ENCODE measurements at places on chromosomes 13 and 19.

GRCh38 chr19:36488846-36489117 lies 579 bp downstream of the ZNF566 start:
- DNase-seq: peak; percentile 77
- H3K27me3 ChIP-seq: no peaks in the 10 kb centered on the region
- H3K4me1 ChIP-seq: peaks cover 19% of the 10 kb centered on the region
- peak overlapping the region; percentile 64 for H3K4me3 ChIP-seq

- H3K4me3 ChIP-seq: peak overlapping the region; percentile 70
- no peaks in the 10 kb centered on the region for H3K27me3 ChIP-seq
- peak overlapping the region; percentile 49 for H3K27ac ChIP-seq
Observed at GRCh38 chr19:4456476-4456842, 1.1 kb downstream of the UBXN6 start.

- H3K4me3 ChIP-seq: no peak overlapping the region
- H3K27me3 ChIP-seq: peaks cover 20% of the 10 kb centered on the region
- DNase-seq: no peak
- H3K27ac ChIP-seq: no peak overlapping the region
Observed at GRCh38 chr19:50713556-50714236, 5.9 kb downstream of the SHANK1 start.

GRCh38 chr19:35403116-35403760 lies 32.4 kb downstream of the GPR42 start:
- H3K4me1 ChIP-seq: peaks cover 3% of the 10 kb centered on the region
- H3K36me3 ChIP-seq: no peaks in the 10 kb centered on the region
- no peak overlapping the region for H3K4me3 ChIP-seq
- no peaks in the 10 kb centered on the region for H3K27me3 ChIP-seq
- DNase-seq: no peak
- no peak overlapping the region for H3K27ac ChIP-seq

- H3K27ac ChIP-seq: peak within 1 kb of the TSS; percentile 91
- H3K36me3 ChIP-seq: peaks cover 63% of the 10 kb centered on the region
- no peaks in the 10 kb centered on the region for H3K27me3 ChIP-seq
- peak; percentile 93 for DNase-seq
Observed at GRCh38 chr19:19643158-19644053, at the start of gene GMIP. Gene GMIP (minus strand): TSS chr19:19643657. CDS start chr19:19643529, 128 bp downstream.

- H3K27ac ChIP-seq: peak overlapping the region; percentile 6
- no peaks in the 10 kb centered on the region for H3K36me3 ChIP-seq
- H3K4me3 ChIP-seq: no peak overlapping the region
- DNase-seq: no peak
- H3K27me3 ChIP-seq: no peaks in the 10 kb centered on the region
- peaks cover 35% of the 10 kb centered on the region for H3K4me1 ChIP-seq
Observed at GRCh38 chr13:111385183-111385857, 64.9 kb downstream of the TEX29 start.

DNA sequence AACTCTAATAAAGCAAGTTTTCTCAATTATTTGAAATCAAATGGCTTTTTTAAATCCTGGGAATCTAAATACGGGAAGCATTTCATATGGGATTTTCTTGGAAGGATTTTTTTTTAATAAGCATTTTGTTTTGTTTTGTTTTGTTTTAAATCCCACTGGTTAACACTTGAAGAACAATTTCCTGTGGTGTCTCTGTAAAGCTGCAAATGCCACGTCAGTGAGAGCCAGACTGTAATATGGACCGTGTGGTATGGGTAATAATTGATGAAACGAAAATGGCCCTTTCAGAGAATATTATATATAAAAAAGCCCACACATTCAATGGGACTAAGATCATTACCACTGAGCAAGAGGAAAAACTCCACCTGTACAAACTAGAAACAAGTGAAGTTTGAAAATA lies 33.9 kb upstream of the MIR17HG start:
- no peak for DNase-seq
- no peaks in the 10 kb centered on the region for H3K27me3 ChIP-seq
- no peaks in the 10 kb centered on the region for H3K36me3 ChIP-seq
- H3K4me3 ChIP-seq: no peak overlapping the region

DNA sequence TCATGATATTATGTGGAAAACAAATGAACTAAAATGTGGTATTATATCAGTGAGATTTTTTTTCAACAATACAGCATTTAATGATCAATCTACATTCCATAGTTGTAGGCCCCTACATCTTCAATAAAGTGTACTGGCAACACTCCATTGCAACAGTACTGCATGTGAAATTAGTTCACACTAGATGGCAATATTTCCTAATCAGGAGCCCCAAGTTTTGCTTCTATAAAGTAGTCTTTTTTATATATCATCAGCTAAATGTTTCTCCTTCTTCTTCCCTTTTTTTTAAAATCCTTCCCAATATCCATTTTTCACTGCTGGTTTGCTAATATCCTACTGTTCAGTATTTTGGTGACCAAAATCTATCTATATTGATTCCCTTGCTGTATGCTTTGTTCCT lies 528.3 kb upstream of the ATXN8OS start:
- no peaks in the 10 kb centered on the region for H3K36me3 ChIP-seq
- H3K27me3 ChIP-seq: no peaks in the 10 kb centered on the region
- H3K4me3 ChIP-seq: no peak overlapping the region
- no peaks in the 10 kb centered on the region for H3K4me1 ChIP-seq

DNA sequence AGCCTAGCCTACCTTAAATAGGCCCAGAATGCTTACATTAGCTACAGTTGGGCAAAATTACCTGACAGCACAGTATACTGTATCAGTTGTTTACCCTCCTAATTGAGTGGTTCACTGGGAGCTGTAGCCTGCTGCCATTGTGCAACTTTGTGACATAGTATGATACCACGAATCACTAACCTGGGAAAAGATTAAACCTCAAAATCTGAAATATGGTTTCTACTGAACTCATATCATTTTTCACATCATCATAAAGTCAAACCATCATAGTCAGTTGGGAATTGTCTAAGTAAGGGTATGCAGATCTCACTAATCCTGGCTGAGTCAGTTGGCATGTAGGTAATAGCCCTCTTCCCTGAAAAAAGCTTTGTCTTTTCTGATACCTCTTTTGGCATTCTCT lies 9.2 kb downstream of the PAN3 start:
- H3K27me3 ChIP-seq: no peaks in the 10 kb centered on the region
- peaks cover 8% of the 10 kb centered on the region for H3K36me3 ChIP-seq
- H3K4me3 ChIP-seq: no peak overlapping the region
- DNase-seq: no peak

GRCh38 chr13:79338343-79338742 lies 67.7 kb downstream of the RBM26 start:
- H3K27me3 ChIP-seq: no peaks in the 10 kb centered on the region
- peaks cover 95% of the 10 kb centered on the region for H3K36me3 ChIP-seq
- no peaks in the 10 kb centered on the region for H3K4me1 ChIP-seq

DNA sequence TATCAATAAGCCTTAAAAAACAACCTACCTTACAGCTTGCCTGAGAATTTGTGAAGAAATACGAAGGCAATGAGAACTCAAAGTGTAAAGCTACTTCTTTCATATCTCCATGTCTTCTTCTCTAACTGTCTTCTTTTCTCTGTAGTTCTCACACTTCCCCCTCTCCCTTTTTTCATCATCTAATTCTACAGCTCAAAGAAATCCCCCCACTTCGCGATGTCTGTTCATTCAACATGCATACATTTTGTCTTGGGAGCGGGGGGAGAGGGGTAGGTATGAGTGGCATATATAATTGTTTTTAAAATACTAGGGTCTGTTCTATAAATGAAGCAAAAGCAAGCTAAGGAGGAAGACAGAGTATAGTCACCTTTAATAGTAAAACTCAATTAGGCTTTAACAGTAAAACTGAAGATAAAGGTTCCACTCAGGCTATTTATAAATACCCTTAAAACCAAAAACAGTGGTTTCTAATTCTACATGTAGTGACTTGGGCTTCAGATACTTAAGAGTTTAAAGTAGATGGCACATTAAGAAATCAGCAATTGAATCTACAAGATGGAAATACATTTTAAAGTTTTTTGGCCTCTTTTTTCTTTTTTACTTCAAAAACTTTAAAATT lies 106.9 kb downstream of the KLF12 start:
- peak overlapping the region; percentile 66 for H3K27ac ChIP-seq
- peaks cover 11% of the 10 kb centered on the region for H3K4me1 ChIP-seq
- DNase-seq: peak; percentile 18
- peak overlapping the region; percentile 29 for H3K4me3 ChIP-seq

DNA sequence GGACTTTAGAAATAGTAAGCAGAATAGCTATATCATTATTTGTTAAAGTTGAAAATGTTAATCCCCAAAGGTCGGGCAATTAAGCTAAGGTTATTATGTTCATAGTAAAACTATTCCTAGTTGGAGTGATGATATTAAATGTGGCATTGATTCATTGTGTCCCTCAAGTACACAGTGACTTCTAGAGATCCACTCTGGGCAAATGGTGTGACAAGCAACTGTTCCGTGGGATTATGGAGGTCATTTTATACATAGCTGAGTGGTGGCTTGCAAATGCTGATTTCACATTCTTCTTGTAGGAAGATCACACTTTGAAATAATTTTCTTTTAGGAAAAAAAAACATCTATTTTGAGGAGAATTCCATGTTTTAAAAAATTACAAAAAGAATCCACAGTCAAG lies 317.8 kb downstream of the ATP8A2 start:
- no peaks in the 10 kb centered on the region for H3K27me3 ChIP-seq
- H3K36me3 ChIP-seq: no peaks in the 10 kb centered on the region
- H3K4me3 ChIP-seq: no peak overlapping the region
- no peak for DNase-seq
- no peaks in the 10 kb centered on the region for H3K4me1 ChIP-seq

- H3K4me1 ChIP-seq: peaks cover 85% of the 10 kb centered on the region
- peak overlapping the region; percentile 93 for H3K27ac ChIP-seq
- peaks cover 28% of the 10 kb centered on the region for H3K36me3 ChIP-seq
Observed at GRCh38 chr19:15463861-15464371, 428 bp downstream of the RASAL3 start.

GRCh38 chr13:68078874-68079273 lies 848.7 kb upstream of the PCDH9 start:
- H3K27me3 ChIP-seq: no peaks in the 10 kb centered on the region
- no peaks in the 10 kb centered on the region for H3K36me3 ChIP-seq
- no peak overlapping the region for H3K4me3 ChIP-seq
- DNase-seq: no peak

- no peak for DNase-seq
- no peaks in the 10 kb centered on the region for H3K4me1 ChIP-seq
Observed at GRCh38 chr13:102960959-102961358, 105.3 kb downstream of the SLC10A2 start.

DNA sequence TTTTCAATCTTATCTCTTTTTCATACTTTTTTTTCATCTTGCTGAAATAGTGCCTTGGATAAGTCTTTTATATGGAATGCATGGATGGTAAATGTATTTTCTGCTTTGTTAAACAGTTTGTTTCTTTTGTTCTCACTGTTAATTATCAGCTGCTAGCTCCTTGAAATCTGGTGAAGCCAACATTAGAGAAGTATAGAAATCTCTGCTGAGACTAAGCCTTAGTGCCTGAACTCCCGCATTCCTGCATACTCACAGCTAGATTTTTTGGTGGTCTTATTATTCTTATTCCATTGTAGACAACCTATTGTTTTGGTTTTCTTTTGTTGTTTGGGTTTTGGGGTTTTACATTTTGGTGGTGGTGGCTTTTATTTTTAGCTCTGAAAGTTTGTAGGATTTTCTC lies 48.4 kb downstream of the DNAJC15 start:
- H3K4me3 ChIP-seq: no peak overlapping the region
- no peak for DNase-seq
- H3K27ac ChIP-seq: no peak overlapping the region

DNA sequence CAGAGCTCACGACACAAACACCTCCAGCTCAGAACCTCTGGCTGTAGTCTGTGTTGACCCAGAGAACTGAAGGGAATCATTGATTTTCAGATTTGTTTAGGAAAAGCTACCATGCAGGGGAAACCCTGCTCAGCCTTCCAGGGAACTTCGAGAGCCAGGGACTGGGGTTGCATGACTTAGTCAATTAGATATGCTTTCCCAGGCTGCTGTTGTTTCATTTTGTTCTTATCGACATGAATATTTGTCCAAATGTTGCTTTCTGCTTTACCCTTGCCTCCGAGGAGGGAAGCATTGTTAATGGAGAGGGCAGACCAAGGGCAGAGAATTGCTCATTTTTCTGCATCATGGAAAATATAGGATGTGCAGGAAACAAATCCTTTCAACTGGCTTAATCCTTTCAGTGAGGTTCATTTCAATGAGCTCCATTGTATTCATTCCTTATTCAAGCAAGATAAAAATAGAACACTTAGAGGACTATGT lies 82.5 kb downstream of the KLF5 start:
- no peaks in the 10 kb centered on the region for H3K27me3 ChIP-seq
- no peak overlapping the region for H3K27ac ChIP-seq
- H3K4me3 ChIP-seq: no peak overlapping the region
- DNase-seq: no peak
- no peaks in the 10 kb centered on the region for H3K4me1 ChIP-seq

DNA sequence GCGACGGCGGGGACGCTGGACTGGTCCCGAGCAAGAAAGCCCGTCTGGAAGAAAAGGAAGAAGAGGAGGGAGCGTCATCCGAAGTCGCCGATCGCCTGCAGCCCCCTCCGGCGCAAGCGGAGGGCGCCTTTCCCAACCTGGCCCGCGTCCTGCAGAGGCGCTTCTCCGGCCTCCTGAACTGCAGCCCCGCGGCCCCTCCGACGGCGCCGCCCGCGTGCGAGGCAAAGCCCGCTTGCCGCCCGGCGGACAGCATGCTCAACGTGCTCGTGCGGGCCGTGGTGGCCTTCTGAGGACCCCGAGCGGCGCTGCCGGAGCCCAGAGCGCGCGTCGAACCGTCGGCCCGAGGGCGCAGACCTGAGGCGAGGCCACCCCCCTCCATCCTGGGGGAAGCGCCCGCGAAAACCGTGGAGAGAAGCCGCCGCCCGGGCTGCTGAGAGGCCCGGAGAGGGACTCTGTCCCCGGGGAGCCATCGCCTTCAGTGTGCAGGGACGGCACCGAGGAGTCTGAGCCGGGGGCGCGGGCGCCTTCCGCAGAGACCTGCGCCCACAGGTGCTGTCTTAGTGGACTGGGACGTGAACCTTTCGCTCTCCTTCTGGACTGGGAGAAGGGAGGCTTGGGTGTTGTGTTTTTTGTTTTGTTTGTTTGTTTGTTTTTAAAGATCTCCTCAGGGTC lies 3.5 kb downstream of the IER2 start:
- H3K27me3 ChIP-seq: no peaks in the 10 kb centered on the region
- no peak for DNase-seq
- peak overlapping the region; percentile 96 for H3K27ac ChIP-seq

GRCh38 chr13:60974296-60974695 lies 441.4 kb downstream of the PCDH20 start:
- H3K27me3 ChIP-seq: no peaks in the 10 kb centered on the region
- H3K27ac ChIP-seq: no peak overlapping the region
- DNase-seq: no peak

- no peaks in the 10 kb centered on the region for H3K4me1 ChIP-seq
- no peak overlapping the region for H3K27ac ChIP-seq
- no peaks in the 10 kb centered on the region for H3K36me3 ChIP-seq
- no peak for DNase-seq
- no peaks in the 10 kb centered on the region for H3K27me3 ChIP-seq
Observed at GRCh38 chr13:86201477-86201876, 402.3 kb upstream of the SLITRK6 start.

- no peak overlapping the region for H3K27ac ChIP-seq
- no peaks in the 10 kb centered on the region for H3K36me3 ChIP-seq
- H3K4me1 ChIP-seq: peaks cover 20% of the 10 kb centered on the region
- H3K27me3 ChIP-seq: no peaks in the 10 kb centered on the region
Observed at GRCh38 chr19:48651683-48652048, 5.7 kb upstream of the CA11 start.
